ENCODE measurements at places on chromosomes 13 and 19.

DNA sequence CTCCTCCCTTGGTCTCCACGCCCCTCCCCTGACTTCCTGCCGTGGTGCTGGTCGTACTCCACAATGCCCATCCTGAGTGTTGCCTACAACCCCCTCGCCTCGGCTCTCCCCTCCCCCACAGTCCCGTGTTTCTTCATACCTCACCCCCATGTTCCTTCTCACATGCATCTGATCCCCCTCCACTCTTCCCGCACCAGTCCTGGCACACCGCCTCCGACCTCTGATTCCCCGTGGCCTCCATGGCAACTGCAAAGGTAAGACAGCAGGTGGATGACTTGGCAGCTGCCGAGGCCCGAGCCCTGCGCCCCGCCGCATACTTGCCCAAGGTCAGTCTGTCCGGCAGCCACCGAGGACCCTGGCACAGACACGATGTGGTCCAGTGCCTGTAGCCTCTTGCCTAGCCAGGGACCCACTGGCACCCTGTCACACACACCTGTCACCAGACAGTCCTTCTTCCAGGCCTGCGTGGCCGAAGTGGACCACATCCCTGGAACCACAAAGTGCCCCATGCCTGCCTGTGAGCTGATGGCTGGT is 16.1 kb upstream of the SDHAF1 start:
- no peak for DNase-seq

DNA sequence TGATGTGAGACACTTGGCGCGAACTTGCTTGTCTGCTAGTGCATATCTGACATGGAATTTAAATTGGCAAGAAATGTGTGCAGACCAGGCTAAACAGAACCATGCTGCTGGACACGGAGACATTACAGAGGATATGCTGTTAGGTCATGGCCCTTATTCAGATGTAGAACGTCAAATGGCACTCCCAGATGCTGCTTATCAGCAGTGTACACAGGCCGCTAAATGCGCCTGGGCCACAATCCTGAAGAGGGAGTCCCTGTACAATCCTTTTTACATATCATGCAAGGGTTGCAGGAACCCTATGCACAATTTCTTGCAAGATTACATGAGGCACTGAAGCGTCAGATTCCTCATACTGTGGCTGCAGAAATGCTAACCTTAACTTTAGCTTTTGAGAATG is 9.3 kb downstream of the ZNF350 start:
- no peak for DNase-seq

GRCh38 chr19:10295305-10295846 is 5.6 kb downstream of the ICAM5 start:
- no peak for DNase-seq

DNA sequence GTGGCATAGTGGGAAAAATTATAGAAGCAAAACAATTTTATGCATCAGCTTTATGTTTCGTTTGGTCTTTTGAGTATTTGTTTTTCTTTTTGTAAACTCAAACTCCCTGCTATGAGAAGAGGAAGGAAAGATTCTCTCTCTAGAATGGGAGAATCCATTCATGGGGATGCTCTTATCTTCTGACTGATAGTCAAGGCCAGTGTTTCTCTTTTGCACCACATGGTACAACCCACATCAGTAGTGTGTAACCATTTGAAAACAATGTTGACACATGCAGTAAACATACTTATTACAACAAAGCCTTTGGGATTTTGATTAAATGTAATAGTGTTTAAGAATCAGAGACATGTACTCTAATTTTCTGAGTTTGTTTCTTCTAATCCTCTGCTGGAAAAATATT is 490.5 kb downstream of the MYO16 start:
- DNase-seq = no peak

DNA sequence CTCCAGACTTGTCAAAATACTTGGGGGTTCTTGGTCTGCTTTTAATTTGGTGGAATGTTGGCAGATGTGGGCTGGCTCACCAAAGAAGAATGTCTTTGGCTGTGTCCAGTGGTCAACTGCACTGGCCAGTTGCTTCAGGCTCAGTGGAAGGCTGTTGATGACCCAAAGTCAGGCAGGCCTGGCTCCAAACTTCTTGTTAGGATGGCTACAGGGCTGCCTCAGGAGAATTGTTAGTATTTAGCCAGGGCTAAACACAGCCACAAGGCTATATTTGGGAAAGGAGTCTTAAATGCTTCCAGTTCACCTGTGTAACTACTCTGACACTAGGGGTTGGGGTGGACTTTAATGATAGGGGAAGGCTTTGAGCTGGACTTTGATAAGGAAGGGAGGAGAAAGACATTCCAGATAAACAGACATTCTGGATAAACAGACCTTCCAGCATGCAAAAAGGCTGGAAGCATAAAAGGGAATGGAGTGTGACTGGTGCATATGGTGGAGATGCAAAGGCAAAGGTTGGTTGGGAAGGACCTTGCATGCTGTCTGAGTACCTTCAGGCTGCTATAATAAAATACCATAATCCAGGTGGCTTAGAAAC is 116.8 kb downstream of the FOXO1 start:
- DNase-seq = no peak

- DNase-seq = no peak
Measured at GRCh38 chr19:14407605-14408484, 11.3 kb downstream of the DDX39A start.

GRCh38 chr13:110380359-110381028 is 73.4 kb downstream of the COL4A2 start:
- DNase-seq = no peak

DNA sequence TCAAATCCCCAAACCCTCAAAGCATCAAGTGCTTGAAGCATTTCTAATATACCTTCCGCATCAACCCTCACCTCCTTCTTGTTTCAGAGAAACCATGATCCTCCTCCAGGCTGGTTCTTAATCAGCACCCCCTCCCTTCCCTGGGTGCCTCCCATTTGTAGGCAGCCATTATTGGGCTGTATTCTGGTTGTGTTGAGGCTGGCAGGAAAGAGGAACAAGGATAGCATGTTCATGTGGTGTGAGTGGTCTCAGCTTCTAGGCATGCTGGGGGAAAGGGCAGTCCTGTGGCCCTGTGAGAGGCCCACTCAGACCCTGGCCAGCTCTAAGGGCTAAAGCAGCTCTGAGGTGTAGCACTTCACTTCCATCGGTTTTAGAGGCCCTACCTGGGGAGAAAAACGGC is 18.9 kb upstream of the TRIM13 start:
- no peak for DNase-seq

DNA sequence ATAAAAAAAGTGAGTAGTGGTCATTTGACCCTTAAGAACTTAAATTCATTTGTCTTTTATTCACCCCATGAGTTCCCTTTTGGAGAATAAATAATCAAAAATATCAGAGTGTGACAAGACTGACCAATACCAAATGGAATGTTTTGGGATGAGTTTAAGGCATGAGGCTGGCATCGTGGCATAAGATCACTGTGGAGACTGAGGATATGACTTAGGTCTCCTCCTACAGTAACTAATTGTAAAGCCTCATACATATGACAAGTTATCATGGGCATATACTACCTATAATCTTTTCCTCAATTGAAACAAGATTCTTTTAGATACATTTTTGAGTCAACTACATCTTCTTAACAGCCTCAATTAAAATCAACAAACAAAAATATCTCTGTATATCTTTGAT is 782.0 kb downstream of the SLITRK1 start:
- DNase-seq = no peak

DNA sequence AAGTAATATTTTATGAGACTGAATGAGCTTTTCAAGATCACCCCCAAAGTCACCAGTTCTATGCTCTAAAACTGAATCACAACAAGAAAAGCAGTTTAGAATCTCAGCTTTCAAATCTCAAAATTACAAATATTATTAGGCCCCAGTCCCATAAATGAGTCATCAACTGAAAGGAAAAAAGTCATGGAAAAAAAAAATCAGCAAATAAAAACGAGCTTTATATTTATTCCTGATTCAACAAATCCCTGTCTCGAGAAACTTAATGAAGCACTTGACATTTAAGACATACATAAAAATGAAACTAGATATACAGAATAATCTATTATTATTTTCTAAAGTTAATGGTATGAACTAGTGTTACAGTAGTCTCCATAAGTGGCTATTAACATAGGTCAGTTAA is 203.0 kb downstream of the DIAPH3 start:
- no peak for DNase-seq

DNA sequence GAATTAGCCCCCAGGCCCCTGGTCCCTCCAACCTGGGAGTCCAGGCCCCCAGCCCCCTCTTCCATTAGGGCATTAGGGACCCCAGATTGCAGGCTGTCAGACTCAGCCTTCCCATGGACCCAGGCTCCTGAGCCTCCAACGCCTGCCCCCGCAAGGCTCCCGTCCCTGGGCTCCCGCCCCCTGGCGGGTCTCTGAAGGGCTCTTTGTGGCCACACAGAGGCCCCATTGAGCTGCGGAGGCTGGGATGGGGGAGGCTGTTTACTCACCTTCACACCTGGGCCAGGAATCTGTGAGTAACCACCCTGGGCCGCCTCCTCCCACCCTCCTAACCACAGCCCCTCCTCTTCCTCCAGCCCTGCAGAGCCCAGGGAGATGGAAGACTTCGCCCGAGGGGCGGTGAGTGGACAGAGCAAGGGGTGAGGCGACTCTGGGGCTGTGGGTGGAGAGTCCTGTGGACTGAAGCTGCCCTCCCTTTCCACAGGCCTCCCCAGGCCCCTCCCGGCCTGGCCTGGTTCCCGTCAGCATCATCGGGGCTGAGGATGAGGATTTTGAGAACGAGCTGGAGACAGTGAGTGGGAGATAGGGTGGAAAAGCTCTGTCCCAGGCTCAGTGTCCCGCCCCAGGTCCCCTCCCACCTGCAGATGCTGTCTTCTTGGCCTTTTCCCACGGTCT is 4.9 kb downstream of the ARHGEF1 start:
- peak; percentile 59 for DNase-seq

DNA sequence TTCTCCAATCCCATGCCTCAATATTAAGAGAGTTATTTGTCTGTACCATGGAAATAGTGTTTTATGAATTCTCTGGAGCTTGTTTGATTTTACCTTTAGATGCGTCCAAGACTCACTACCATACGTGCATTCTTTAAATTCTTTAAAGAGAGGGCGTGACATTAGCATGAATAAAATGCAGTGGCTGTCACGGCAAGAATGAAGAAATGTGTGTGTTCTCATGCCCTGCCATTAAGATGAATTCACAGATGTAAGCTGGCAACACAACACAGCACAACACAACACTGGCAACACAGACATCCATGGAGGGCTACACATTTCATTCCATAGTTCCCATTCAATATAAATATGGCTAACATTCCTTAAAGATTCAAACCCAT is 213.4 kb downstream of the ENOX1 start:
- no peak for DNase-seq

DNA sequence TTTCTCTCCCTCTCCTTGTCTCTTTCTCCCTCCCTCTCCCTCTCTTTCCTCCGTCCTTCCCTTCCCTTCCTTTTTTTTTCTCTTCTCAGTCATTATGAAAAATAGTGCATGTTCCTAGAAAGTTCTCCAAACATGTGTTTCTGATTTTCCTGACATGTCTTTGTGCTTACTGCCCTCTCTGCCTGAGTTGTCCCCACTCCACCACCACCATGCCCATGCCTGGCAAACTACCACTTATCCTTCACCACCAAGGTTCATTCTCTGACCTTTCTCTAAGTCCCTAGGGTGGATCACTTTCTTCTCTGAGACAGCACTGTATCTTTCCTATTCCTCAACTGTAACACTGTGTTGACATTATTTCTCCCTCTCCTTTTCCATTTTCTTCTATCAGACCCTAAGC is 98.2 kb downstream of the LACC1 start:
- no peak for DNase-seq

GRCh38 chr19:36103842-36104552 is 6.9 kb upstream of the OVOL3 start:
- DNase-seq = no peak

DNA sequence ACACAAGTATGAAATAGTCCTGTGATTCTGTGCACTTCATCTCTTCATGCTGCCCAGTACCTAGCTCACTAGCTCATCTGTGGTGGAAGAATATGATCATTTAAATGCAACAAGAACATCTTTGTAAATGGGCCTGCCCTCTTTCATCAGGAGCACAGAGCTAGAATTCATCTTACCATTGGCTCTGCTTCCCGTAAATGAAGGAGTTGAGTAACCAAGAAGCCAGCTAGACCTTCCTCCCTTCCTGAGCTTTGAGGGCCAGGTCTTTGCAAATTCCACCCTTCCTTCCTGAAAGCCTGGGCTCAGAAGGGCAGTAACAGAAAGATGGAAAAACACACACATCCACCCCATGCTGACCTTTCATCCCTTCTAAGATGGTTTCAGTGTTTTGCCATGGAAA is 82.0 kb downstream of the FRY start:
- no peak for DNase-seq

- DNase-seq = no peak
Measured at GRCh38 chr13:114155926-114156883, 22.9 kb upstream of the CFAP97D2 start.

DNA sequence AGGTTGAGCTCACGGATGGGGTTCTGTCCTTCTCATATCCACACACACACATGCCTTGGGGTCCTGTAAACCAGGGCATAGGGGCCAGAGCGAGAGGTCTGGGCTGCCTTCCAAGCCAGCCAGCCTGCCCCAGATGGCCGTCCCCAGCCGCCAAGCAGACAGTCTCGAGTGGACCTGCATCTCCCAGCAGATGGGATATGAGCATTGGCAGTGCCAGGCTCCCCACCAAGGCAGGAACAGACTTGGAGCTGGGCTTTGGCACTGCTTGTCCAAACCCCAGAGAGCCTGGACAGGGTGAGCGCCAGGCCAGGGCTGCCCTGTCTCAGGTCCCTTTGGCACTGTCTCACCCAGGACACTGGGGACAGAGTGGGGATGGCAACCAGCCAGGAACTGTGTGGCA is 130.4 kb downstream of the DPF1 start:
- DNase-seq = no peak

DNA sequence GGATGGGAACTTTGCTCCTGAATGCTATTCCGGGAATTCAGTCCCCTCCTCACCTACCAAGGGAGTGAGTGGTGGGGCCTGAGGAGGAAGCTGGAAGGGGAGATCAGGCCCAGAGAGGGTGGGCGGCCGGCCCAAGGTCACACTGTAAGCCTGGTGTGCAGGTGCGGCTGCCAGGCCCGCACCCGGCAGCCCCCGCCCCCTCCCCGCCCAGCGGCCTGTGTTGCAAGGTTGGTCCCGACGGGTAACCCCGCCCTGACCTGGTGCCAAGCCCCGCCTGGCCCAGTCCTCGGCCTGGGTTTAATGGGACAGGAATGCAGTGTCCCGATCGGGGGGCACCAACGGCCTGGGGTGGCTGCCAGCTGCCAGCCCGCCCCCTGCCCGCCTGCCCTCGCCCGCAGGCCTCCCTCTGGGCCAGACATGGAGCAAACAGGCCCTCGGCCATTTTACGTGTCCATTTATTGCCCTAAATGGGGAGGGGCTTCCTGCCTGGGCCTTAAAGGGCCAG is 5.5 kb downstream of the ZBTB7A start:
- DNase-seq = no peak

GRCh38 chr13:20181188-20181587 is 11.6 kb downstream of the GJB2 start:
- DNase-seq = no peak

- DNase-seq = no peak
Measured at GRCh38 chr13:32426191-32426989, 1.5 kb downstream of the N4BP2L1 start.

GRCh38 chr13:51420681-51421490 is 31.9 kb downstream of the INTS6 start:
- DNase-seq = no peak

GRCh38 chr13:45820106-45820838 is 31.3 kb downstream of the SIAH3 start:
- no peak for DNase-seq
